CD4-positive, alpha-beta memory T cell (primary cell): ENCODE measurements at places on chromosomes 5 and 9.
A peak's percentile ranks its signal among the peaks of the same experiment; 100 is the strongest.

- no peaks in the 10 kb centered on the region for H3K36me3 ChIP-seq
- H3K27ac ChIP-seq: no peak overlapping the region
- H3K27me3 ChIP-seq: no peaks in the 10 kb centered on the region
Observed at GRCh38 chr5:16492398-16493140, 27.0 kb upstream of the ZNF622 start.

DNA sequence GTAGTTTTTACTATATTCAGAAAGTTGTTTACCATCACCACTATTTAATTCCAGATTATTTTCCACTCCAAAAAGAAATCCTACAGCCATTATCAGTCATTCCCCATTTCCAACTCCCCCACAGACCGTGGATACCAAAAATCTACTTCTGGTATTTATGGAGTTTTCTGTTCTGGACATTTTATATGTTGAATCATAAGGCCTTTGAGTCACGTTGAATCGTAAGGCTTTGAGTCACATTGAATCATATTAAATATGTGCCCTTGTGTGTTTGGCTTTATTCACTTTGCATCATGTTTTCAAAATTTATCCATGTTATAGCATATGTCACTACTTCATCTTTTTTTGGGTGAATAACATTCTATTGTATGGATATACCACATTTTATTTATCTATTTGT, 454.1 kb upstream of the NUDT12 start:
- H3K4me1 ChIP-seq: no peaks in the 10 kb centered on the region
- no peaks in the 10 kb centered on the region for H3K36me3 ChIP-seq
- H3K27ac ChIP-seq: no peak overlapping the region
- no peak overlapping the region for H3K4me3 ChIP-seq
- no peaks in the 10 kb centered on the region for H3K27me3 ChIP-seq

DNA sequence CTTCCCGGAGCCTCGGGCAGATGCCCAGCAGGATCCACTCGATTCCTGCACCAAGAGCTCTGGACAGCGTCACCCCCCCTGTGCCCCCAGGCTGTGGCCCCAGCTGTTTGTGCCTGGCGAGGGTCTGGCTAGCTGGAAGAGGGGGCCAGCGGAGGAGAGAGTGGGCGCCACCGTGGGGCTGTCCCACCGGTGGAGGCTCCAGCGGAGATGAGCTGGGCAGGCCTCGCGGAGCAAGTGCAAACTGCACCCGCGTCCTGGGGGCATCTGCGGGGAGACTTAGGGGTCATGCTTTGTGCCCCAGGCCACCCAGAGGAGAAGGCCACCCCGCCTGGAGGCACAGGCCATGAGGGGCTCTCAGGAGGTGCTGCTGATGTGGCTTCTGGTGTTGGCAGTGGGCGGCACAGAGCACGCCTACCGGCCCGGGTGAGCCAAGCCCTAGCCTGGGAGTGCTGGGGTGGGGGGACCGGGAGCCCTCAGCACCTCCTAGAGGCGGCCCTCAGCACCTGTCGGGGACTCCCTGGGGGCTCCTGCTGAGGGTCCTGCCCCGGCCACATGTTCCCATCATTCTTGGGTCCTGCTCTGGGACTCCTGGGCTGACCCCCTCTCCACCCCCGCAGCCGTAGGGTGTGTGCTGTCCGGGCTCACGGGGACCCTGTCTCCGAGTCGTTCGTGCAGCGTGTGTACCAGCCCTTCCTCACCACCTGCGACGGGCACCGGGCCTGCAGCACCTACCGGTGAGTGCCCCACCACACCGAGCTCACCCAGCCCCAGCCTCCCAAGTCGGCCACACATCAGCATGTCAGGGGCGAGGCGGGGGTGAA, 5.4 kb downstream of the EGFL7 start:
- no peaks in the 10 kb centered on the region for H3K27me3 ChIP-seq
- no peaks in the 10 kb centered on the region for H3K36me3 ChIP-seq
- H3K4me1 ChIP-seq: peaks cover 5% of the 10 kb centered on the region
- no peak overlapping the region for H3K27ac ChIP-seq

- no peak overlapping the region for H3K27ac ChIP-seq
- H3K36me3 ChIP-seq: no peaks in the 10 kb centered on the region
- DNase-seq: no peak
- H3K4me3 ChIP-seq: no peak overlapping the region
- H3K27me3 ChIP-seq: no peaks in the 10 kb centered on the region
Observed at GRCh38 chr5:139268364-139269202, 25.0 kb upstream of the MATR3 start.

- no peak overlapping the region for H3K27ac ChIP-seq
- H3K27me3 ChIP-seq: no peaks in the 10 kb centered on the region
- H3K4me1 ChIP-seq: no peaks in the 10 kb centered on the region
Observed at GRCh38 chr9:91834740-91835139, 115.3 kb downstream of the ROR2 start.

DNA sequence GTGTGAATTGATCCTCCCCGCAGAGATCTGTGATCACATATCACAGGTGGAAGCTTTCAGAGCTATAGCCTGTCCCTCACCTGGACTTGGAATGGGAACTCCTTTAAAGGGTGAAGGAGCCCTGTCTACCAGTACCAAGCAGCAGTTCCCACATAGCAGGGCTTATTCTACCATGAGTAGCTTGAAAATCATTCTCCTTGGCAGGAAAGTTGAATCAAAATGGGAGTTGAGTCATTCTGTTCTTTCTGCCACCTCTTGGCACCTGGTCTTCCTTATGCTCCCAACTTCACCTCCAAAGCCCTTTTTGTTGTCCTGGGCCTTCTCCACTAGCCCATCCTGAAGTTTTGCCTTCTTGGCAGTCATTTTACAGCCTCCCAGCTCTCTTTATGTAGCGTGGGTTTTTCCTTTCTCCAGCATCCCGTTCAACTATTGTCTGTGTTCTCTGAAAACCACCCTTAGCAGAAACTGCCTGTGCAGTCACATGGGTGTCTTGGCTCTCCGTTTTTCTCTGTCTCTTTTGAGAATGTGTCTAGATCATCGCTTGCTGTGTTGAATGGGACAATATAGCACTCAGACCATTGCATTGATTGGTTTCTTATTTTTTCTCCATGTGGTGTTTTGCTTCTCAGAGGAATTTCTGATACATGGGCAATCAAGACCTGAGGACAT, 222.2 kb downstream of the AOPEP start:
- DNase-seq: no peak
- peaks cover 33% of the 10 kb centered on the region for H3K4me1 ChIP-seq
- H3K36me3 ChIP-seq: no peaks in the 10 kb centered on the region
- no peaks in the 10 kb centered on the region for H3K27me3 ChIP-seq
- no peak overlapping the region for H3K27ac ChIP-seq

GRCh38 chr5:34496701-34497469, 159.2 kb upstream of the RAI14 start:
- no peaks in the 10 kb centered on the region for H3K4me1 ChIP-seq
- no peak overlapping the region for H3K27ac ChIP-seq

GRCh38 chr5:10106806-10107205, 142.9 kb downstream of the ATPSCKMT start:
- H3K27ac ChIP-seq: no peak overlapping the region
- no peaks in the 10 kb centered on the region for H3K4me1 ChIP-seq
- no peak overlapping the region for H3K4me3 ChIP-seq
- no peaks in the 10 kb centered on the region for H3K27me3 ChIP-seq

DNA sequence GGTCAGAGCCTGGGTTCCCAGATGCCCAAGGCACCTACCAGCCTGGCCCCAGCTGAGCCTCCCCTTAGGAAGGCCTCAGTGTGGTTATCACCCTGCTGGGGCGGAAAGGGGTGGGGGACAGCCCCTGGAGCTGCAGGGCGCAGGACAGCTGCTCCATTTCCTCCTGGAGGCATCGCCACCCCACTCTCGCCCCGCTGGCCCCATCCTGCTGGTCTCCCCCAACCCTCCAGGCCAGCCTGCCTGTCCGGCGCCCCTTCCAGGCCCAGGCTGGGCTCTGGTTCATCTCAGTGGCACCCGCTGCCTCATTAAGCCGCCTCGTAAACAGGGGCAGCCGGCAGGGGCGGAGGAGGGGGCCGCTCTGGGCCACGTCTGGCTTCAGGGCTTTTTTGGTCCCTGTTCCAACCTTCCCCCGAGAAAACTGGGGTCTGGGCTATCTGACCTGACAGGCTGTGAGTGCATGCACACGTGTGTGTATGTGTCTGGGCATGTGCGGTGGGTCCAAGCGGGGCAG, 30.8 kb upstream of the ENHO start:
- no peaks in the 10 kb centered on the region for H3K36me3 ChIP-seq
- H3K4me3 ChIP-seq: no peak overlapping the region
- no peaks in the 10 kb centered on the region for H3K27me3 ChIP-seq
- no peak overlapping the region for H3K27ac ChIP-seq
- no peak for DNase-seq

GRCh38 chr9:85715587-85715986, 26.2 kb downstream of the AGTPBP1 start:
- H3K4me1 ChIP-seq: peaks cover 15% of the 10 kb centered on the region
- no peaks in the 10 kb centered on the region for H3K36me3 ChIP-seq
- DNase-seq: no peak
- H3K4me3 ChIP-seq: no peak overlapping the region

DNA sequence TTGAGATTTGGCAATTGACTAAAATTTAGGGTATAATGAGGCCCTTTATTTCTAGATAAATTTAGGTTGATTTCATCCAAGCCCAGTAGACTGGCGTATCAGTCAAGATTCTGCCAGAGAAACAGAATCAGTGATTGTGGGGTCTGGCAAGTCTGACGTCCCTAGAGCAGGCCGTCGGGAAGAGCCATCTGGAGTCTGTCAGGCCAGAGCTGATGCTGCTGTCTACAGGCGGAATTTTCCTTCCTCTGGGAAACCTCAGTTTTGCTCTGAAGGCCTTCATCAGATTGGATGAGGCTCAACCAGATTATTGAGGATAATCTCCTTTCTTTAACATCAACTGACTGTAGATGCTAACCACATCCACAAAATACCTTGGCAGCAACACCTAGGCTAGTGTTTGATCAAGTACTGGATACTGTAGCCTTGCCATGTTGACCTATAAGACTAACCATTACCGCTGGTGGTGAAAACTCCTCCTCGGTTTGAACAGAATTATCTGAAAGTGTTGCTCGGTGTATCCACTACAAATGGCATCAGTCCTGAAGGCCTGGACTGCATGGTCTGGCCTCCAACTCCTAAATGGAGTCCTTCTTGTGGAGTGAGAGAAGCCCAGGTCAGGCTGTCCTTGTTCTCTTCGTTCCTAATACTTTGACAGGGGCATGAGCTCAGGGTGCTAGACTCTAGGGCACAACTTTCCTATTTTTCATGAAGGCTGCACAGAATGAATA, 83.2 kb upstream of the ANKH start:
- no peak for DNase-seq
- H3K27me3 ChIP-seq: no peaks in the 10 kb centered on the region
- H3K4me3 ChIP-seq: no peak overlapping the region
- H3K27ac ChIP-seq: no peak overlapping the region
- no peaks in the 10 kb centered on the region for H3K36me3 ChIP-seq

GRCh38 chr9:117671468-117671867, 32.7 kb upstream of the TLR4 start:
- no peak overlapping the region for H3K4me3 ChIP-seq
- no peaks in the 10 kb centered on the region for H3K36me3 ChIP-seq

DNA sequence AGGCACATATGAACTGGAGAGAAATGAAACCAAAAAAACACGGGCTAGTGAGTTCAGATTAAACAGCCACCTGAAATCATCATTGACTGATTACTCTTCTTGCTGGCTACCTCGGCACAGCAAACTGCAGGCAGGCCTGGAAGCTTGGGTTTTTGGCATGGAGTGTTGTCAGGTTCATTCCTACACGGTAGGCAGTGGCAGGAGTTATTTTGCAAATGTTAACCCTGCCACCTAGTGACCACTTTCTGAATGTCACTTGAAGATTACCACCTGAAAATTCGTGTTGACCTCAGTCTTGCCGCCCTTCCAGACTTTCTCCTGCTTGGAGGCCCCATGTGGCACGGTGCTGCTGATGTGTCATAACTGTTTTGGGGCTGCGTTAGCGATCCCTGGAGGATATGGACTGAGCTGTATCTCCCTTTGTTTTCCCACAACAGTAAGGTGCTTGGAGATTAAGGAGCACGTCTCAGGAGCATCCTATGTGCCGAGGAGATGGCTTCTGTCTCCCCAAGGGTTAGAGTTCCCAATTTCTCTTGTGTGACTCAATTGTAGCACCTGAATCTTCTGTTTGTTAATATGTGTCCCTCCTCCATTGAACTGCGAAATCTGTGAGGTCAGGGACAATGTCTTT, 12.7 kb upstream of the CD180 start:
- peaks cover 55% of the 10 kb centered on the region for H3K4me1 ChIP-seq
- H3K27me3 ChIP-seq: no peaks in the 10 kb centered on the region
- no peak overlapping the region for H3K27ac ChIP-seq
- H3K36me3 ChIP-seq: no peaks in the 10 kb centered on the region
- no peak overlapping the region for H3K4me3 ChIP-seq
- DNase-seq: peak; percentile 74

GRCh38 chr5:52710972-52711596, 76.6 kb upstream of the ITGA1 start:
- H3K36me3 ChIP-seq: no peaks in the 10 kb centered on the region
- DNase-seq: no peak
- no peak overlapping the region for H3K27ac ChIP-seq
- H3K4me1 ChIP-seq: peaks cover 39% of the 10 kb centered on the region
- H3K27me3 ChIP-seq: no peaks in the 10 kb centered on the region
- H3K4me3 ChIP-seq: no peak overlapping the region

DNA sequence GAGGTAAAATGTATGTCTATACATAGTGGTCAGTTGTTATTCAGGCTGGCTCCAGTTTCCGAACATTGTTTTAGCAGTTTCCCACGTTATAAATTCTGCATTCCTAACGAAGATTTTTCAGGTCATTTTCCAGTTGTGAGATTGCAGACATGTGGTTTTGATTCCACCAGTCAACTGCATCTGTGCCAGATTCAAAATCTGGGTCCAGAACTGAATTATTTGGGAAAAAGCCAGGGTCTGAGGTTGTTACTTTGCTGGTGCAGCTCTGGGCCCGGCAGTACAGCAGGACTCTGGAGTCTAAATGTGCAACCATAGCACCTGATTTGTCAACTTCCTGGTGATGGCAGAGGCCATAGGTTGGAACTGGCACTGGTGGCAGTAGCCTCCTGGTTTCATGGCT, 105.7 kb upstream of the MEGF10 start:
- no peaks in the 10 kb centered on the region for H3K27me3 ChIP-seq
- no peak overlapping the region for H3K4me3 ChIP-seq
- no peaks in the 10 kb centered on the region for H3K4me1 ChIP-seq
- no peak for DNase-seq
- H3K36me3 ChIP-seq: no peaks in the 10 kb centered on the region
- H3K27ac ChIP-seq: no peak overlapping the region

GRCh38 chr5:94218374-94218773, 400.0 kb downstream of the KIAA0825 start:
- no peaks in the 10 kb centered on the region for H3K4me1 ChIP-seq
- no peaks in the 10 kb centered on the region for H3K36me3 ChIP-seq
- DNase-seq: no peak
- no peak overlapping the region for H3K27ac ChIP-seq

DNA sequence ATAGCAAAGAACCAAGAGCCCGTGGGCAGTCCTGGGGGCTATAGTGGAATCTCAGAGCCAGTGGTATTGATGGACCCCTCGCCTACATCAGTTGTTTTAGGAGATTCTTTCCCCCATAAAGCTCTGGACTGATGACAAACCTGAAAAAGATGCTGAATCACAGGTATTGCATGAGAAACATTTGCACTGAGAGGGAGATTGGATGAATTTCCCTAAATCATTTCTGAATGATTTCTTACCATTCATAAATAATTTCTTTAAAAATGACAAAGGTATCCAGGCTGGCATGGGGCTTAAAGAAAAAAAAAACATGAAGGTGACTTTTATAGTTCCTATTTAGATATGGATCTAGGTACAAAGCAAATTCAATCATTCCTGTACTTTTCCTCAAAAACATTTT, 54.0 kb upstream of the SLIT3 start:
- DNase-seq: no peak
- H3K4me1 ChIP-seq: no peaks in the 10 kb centered on the region
- H3K4me3 ChIP-seq: no peak overlapping the region
- H3K27ac ChIP-seq: no peak overlapping the region
- H3K36me3 ChIP-seq: no peaks in the 10 kb centered on the region
